ENCODE measurements at places on chromosomes 3 and 15.

- no peak for DNase-seq
Observed at GRCh38 chr3:193295985-193296384, 55.0 kb downstream of the PLAAT1 start.

- no peak for DNase-seq
Observed at GRCh38 chr3:35500641-35501350, 138.5 kb upstream of the ARPP21 start.

- DNase-seq = no peak
Observed at GRCh38 chr3:106421426-106421825, 552.6 kb upstream of the CBLB start.

DNA sequence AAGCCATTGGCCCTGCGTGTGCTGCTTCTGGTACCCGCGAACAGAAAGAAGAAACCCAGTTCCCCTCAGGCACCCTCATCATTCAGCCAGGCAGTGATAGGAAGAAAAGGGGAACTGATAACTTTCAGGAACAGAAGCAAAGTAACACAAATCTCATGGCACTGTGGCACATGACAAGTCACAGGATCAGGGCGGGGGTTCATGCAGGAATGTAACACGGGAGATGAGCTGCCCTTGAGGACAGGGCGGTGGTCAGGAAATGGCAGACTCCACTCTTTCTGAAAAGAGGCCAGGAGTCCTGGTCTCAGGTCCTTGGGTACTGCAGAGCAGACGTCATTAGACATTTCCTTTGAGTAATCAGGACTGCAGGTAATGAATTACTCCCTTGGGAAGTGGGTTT lies 95.5 kb downstream of the CCNL1 start:
- DNase-seq = no peak

DNA sequence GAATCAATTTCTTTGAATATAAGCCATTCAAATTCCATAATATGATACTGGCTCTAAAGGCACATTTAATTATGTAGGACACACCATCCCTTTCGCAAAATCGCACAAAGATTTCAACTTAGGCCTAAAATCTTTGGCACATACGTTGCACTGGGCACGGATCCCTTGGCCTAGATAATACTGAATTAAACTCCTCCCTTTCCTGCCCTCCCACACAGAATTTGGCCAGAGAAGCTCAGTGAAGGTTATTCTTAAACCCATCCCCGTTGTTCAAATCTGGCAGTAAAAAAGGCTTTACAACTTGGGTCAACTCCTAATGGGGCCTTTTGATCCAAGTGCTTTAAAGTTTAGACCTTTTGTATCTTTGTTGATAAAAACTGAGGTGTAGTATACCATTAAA lies 247.2 kb downstream of the PTPRG start:
- DNase-seq = no peak

DNA sequence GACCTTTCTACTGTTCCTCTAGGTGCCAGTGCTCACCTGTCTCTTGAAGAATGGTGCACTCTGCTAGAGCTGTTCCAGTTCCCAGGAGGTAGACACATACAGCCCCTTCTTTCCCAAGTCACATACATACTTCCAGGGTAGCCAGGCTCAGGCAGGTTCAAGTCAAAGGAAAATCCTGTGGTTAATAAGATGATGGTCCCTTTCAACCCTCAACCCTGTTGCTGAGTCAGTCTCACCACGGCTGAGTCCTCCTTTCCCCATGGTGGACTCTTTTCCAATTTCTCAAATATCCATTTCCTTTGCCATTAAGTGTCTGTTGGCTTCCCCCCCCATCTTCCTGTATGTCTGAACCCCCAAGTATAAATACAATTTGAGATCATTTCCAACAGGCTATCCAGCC lies 56.1 kb upstream of the ACAN start:
- DNase-seq = no peak

GRCh38 chr3:143928056-143928455 lies 43.6 kb upstream of the DIPK2A start:
- DNase-seq = no peak

DNA sequence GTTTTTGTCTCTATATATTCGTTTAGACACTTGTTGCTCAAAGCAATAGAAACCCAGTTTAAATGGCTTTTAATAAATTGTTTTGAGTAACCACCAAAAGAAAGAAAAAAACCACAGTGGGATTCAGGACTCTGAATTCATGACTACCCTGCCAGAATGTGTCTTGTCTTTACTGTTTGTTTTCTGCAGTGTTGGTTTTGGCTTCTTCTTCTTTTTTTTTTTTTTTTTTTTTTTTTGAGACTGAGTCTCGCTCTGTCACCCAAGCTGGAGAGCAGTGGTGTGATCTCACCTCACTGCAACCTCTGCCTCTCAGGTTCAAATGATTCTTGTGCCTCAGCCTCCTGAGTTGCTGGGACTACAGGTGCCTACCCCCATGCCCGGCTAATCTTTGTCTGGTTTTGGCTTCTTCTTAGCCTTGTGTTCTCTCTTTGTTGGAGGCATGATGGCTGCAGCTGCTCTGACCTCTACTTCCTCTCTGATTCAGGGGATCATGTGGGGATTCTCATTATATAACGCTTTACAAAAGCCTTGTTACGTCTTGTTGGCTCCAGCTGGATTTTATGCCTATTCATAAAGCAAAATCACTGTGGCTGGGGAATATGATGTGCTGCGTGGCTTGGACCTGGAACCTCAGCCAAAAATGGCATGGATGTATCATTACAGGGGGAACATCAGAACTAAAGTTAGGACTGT lies 54.0 kb downstream of the PLS1 start:
- no peak for DNase-seq

All from activated CD8-positive, alpha-beta memory T cell treated with anti-CD3 and anti-CD28 coated beads, Interleukin-2, amount 50 U/mL, for 48 hours (primary cell).